ENCODE measurements at places on chromosomes 7 and 10. TPM values are rescaled to one million over a fixed set of nuclear protein-coding genes. Genes with fewer than 3 reads are reported as not detected.

The NPY4R2 gene
- total RNA-seq, result not detected

The STAG3 gene
- total RNA-seq, result 1.2 TPM

The GBX1 gene
- not detected for total RNA-seq

The HTR7 gene
- 1.0 TPM for total RNA-seq

The PRTFDC1 gene
- total RNA-seq, result 7.2 TPM

The ELN gene
- total RNA-seq, result 354 TPM

The NUTM2E gene
- 0.46 TPM for total RNA-seq

The EPHB6 gene
- total RNA-seq, result 11.9 TPM

The NEUROG3 gene
- not detected for total RNA-seq

Data from posterior vena cava (tissue), 2 donors.